ENCODE measurements at places on chromosomes 12 and 14. TPM values are rescaled to one million over a fixed set of nuclear protein-coding genes. Genes with fewer than 3 reads are reported as not detected.

The RD3L gene
- total RNA-seq: not detected

The SLC25A21 gene
- total RNA-seq: 0.39 TPM

The FAM90A1 gene
- 0.11 TPM for total RNA-seq

The GARIN6 gene
- total RNA-seq: not detected

The LRTM2 gene
- total RNA-seq: 0.11 TPM

The CLEC4E gene
- not detected for total RNA-seq

The FGD6 gene
- total RNA-seq: 40.7 TPM

The UNG gene
- total RNA-seq: 35.5 TPM

The SLC10A1 gene
- total RNA-seq: not detected

The LRIG3 gene
- total RNA-seq: 9.0 TPM

The TMEM116 gene
- 3.8 TPM for total RNA-seq

The WASHC4 gene
- total RNA-seq: 84.0 TPM

The PLEKHG7 gene
- total RNA-seq: not detected

The RTN1 gene
- total RNA-seq: not detected

The FGF6 gene
- total RNA-seq: not detected

The PRB2 gene
- total RNA-seq: not detected

The PRIMA1 gene
- total RNA-seq: not detected

The GPR84 gene
- not detected for total RNA-seq

The TSPAN19 gene
- total RNA-seq: not detected

Measured in placental epithelial cell (primary cell).